ENCODE measurements at places on chromosomes 6 and 20.

DNA sequence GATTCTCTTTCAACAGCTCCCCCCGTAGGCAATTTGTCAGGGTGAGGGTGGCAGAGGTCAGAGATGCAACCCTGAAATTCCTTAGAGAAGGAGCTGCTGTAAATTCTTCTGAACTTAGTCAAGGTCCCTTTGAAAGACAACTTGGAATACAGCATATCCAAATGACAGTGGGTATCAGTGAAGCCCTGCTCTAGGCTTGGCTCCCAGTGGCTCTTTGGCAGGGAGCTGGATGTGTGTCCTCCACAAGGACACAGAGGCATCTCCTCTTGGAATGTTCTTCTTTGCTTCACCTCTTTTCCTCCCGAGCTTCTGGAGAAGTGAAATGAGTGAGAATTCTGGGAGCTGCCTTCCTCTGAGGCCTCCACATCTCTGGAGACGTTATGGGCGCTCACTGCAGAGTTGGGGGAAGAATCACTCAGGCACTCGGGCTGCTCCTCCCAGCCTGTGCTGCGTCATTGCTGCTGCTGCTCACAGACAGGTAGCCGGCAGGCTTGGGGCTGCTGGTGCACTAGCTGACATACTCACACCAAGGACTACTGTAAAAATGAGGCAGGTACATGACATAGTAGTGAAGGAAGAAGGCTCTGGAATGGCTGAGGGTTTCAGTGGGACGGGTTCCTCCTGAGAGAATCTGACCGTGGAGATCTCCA is 34.1 kb downstream of the DYNLT1 start:
- no peak for DNase-seq

DNA sequence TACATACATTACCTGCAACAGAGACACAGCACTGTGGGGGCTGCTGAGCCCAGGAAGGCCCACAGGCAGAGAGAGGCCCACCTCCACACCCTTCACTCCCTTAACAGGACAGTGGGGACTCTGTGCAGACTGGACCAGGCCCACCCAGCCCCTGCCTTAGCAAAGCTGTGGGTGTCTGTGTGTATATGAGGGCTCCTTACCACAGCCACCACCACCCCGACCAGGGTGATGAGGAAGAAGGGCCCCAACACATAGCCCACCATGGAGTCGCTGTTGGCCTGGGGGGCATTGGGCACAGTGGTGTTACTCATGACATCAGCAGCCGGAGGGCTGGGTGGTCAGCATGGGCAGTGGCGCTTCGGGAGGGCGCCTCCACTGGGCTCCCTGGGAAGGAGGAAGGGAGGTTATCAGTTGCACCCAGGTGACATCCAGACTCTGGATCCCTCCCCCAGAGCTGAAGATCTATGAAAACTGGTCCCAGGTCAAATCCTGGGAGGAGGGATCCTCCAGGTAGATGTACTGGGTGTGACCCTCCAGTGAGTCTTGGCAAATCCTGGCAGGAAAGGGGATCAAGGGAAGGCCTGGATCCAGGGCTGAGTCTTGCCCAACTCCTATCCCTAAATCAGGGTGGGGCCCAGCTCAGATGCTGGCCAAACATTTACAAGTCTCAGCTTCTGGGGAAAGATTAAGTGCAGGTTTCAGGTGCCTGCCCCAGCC is 1.2 kb downstream of the SMIM29 start:
- no peak for DNase-seq

DNA sequence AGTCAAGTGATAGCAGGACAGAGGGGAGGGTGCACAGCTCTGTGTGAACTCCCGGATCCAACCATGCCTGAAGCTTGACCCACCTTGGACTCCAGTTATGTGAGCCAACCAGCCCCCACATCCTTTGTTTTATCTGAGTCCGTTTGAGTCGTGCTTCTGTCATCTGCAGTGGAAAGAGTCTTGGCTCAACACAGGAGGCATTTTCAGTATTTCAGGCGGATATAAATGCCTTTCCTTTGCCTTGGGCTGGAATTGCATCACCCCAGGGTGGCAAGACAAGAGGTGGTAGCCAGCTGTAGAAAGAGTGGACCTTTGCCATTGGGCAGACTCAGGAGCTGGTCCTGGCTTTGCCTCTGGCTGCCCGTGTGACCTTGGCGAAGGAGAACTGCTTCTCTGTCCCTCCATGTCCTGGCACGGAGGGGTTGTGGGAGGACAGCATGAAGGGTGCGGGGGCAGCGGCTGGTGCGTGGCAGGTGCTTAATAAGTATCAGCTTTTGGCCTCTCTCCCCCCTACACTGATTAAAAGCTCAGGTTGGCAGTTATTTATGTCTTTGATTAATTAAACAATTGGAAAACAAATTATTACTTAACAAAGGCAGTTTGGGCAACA is 42.6 kb upstream of the APCDD1L start:
- no peak for DNase-seq

DNA sequence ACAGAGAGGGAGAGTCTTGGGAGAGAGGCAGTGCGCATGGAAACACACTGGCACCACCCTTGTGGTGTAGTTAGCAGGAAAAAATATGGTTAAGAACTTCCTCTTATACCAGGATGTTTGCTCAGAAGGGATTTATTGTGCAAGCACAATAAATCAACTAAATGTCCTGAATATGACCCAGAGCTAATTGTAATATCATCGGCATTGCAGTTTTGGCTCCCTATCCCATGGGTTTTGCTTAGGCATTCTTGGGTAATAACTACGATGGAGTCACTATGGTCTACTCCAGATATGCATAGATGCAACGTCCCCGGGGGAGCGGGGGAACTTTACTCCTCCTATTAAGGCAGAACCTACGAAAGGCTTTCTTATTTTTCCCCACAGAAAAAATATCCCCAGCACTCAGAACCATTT is 751.6 kb downstream of the EYS start:
- no peak for DNase-seq

DNA sequence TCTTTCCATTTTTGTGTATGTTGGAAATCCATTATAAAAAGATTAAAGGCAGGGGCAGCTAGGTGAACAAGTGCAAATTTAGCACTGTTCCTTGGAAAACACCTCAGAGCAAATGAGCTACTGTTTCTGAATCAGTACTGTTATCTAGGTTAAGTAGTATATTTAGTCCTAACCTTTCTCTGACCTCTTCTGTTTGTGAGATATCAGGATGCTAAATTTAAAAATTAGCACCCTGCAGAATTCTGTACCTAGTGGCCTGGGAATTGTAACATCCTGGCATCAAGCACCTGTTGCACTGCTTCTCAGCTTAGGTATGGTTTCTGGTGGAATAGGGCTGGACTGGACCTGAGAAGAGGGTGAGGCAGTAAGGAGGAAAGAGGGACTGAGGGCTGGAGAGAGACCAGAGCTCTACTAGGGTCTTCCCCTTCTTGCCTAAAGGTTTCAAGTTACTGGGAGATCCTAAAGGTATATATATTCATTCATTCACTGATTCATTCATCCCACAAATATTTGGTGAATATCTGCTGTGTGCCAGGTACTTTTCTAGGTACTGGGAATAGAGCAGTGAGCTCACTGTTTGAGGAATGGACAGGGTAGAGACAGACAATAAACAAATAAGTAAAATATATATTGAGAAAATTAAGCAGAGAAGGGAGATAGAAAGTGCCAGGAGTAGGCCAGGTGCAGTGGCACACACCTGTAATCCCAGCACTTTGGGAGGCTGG is 5.2 kb downstream of the ZNF76 start:
- no peak for DNase-seq

DNA sequence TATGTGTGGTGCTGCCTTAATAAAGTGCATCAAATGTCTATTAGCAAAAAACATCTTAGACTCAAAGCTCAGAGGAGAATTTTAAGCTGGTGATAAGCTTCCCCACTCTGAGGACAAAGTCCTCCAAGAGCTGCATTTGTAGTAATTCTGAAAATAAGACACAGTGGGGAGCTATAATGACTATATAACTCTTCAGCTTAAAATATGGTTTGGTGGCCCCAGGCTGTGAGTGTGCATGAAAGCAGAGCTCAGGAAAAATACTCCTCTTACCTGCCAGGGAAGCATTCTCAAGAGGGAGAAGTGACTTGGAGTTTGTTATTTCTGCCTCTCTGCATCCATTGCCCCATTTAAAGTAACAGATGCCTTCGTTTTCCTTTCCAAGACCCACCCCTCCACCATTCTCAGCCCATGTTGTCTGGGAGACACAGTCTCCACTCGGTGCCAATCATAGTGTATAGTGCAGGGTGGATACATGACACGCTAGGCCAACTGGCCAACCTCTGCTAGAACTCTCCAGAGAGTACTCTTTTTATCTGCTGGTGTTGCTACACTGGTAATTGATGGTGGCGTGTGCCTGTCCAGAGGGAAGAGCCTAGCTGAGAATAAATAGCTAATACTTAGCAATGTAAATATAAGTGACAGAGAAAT is 229.2 kb downstream of the PHF3 start:
- DNase-seq = no peak

DNA sequence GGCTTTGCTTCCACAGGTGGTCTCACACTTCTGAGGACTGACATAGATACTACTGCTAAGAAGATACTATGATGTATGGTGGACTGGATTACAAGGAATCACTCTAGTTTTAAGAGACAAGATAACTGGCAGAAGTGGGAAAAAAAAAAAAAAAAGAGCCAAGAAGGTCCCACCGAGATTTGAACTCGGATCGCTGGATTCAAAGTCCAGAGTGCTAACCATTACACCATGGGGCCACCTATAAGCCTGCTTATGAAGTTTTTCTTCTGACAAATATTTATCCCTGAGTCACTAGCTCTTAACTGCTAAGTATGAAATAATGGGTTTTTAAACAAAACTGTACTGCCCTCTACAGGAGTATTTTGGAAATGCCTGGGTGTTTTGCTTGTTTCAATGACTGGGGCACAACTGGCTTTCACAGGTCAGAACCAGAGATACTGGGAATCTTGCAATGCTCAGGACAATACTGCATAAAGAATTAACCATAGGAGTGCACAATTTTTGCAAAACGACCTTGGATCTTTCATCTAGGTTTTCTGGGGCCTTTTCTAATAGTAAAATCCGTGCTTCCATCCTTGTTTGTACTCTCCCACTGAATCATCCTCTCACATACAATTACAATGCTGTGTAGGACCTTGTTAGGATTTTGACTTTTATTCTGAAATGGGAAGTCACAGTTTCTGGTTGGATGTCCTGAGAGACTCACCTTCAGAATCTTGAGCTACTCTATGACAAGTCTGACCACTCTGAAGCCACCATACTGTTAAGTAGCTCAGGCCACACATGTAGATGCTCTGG is 116.3 kb downstream of the OR2B2 start:
- no peak for DNase-seq
